RWPE2 (cell line): ENCODE measurements at places on chromosomes 1 and 21.
A peak's percentile ranks its signal among the peaks of the same experiment; 100 is the strongest.

- peak overlapping the region; percentile 50 for H3K4me3 ChIP-seq
- peak; percentile 83 for DNase-seq
- H3K4me1 ChIP-seq = peaks cover 4% of the 10 kb centered on the region
- peaks cover 26% of the 10 kb centered on the region for H3K36me3 ChIP-seq
These were observed 231.9 kb downstream of the SDCCAG8 start for GRCh38 chr1:243487649-243488227.

DNA sequence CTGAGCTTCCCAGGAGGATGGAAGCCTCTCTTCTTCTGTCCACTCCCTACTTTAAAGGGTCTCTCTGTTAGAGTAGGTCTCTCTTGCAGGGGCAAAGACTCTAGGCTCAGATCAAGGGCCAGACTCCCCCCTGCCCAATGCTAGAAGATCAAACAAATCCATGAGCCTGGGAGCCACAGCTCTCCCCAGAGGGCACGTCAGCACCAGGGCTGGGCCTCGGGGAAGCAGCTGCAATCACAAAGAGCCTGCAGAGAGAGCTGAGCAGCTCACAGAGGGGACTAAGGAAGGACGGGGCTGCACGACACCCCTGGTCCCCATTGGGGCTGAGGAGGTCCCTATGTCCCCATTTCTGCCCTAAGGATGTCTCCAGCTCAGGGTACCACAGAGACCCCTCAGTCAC, 3.9 kb downstream of the CNTN2 start:
- H3K27me3 ChIP-seq = peaks cover 33% of the 10 kb centered on the region
- DNase-seq = no peak
- H3K36me3 ChIP-seq = no peaks in the 10 kb centered on the region
- no peaks in the 10 kb centered on the region for H3K4me1 ChIP-seq
- H3K27ac ChIP-seq = no peak overlapping the region

- H3K36me3 ChIP-seq = no peaks in the 10 kb centered on the region
- DNase-seq = no peak
- no peaks in the 10 kb centered on the region for H3K27me3 ChIP-seq
- peak overlapping the region; percentile 100 for H3K27ac ChIP-seq
These were observed 52.2 kb downstream of the MAP3K7CL start for GRCh38 chr21:29182691-29183092.

- no peak for DNase-seq
- no peaks in the 10 kb centered on the region for H3K4me1 ChIP-seq
- H3K27me3 ChIP-seq = no peaks in the 10 kb centered on the region
- H3K4me3 ChIP-seq = no peak overlapping the region
These were observed 130.9 kb downstream of the GLIS1 start for GRCh38 chr1:53608071-53608470.

GRCh38 chr1:192477630-192478029, 97.9 kb upstream of the RGS1 start:
- no peak overlapping the region for H3K4me3 ChIP-seq
- no peak for DNase-seq
- no peaks in the 10 kb centered on the region for H3K36me3 ChIP-seq
- H3K27me3 ChIP-seq = peaks cover 4% of the 10 kb centered on the region

- H3K27me3 ChIP-seq = no peaks in the 10 kb centered on the region
- H3K4me1 ChIP-seq = peaks cover 19% of the 10 kb centered on the region
- peak overlapping the region; percentile 100 for H3K4me3 ChIP-seq
- peak; percentile 51 for DNase-seq
- peaks cover 58% of the 10 kb centered on the region for H3K36me3 ChIP-seq
- peak overlapping the region; percentile 52 for H3K27ac ChIP-seq
These were observed 1.5 kb downstream of the LSS start for GRCh38 chr21:46226920-46227599.

DNA sequence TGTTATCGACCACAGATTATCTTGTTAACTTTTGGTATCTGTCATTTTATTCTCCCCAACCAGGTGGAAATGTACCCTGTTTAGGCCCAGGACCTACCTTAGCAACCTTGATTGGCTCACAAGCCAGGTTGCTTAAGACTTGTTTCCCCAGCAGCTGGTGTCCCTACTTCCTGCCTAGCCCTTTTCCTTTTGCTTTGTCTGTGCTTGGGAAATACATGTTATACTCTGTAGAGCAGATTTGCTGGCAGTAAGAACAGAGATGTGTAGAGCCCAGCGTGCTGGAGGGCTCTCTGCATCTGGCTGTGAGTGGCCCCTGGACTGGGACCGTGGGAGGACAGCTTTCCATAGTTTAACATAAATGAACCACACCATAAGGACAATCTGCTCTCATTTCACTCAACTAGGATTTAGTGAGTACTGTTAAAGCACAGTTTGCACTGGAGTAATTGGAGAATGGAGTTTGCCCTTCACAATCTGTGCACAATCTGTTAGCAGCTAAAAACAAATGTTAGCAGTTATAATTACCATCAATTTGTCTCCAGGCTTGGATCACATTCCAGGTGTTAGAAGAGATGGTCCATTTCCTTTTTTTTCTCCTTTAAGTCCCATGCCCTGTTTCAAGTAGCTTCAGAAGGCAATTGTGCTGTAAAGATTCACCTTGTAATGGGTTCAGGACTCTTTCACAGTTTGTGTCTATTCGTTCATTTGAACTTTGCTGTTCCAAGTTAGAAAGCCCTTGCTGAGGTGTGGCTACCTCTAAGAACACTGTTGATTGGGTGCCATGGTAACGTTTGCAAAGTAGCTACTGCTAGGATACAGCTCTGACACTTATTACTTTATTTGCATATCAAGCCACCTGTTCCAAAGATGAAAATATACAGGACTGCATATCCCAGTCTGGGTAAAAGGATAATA, at the start of gene APOBEC4:
APOBEC4 (minus strand) TSS at position 770 of the 915 bp plus-strand sequence. CDS start 4,535 bp downstream, outside the sequence.
- H3K27ac ChIP-seq = no peak within 1 kb of the TSS
- H3K4me1 ChIP-seq = peaks cover 3% of the 10 kb centered on the region
- H3K4me3 ChIP-seq = no peak within 1 kb of the TSS
- DNase-seq = no peak

DNA sequence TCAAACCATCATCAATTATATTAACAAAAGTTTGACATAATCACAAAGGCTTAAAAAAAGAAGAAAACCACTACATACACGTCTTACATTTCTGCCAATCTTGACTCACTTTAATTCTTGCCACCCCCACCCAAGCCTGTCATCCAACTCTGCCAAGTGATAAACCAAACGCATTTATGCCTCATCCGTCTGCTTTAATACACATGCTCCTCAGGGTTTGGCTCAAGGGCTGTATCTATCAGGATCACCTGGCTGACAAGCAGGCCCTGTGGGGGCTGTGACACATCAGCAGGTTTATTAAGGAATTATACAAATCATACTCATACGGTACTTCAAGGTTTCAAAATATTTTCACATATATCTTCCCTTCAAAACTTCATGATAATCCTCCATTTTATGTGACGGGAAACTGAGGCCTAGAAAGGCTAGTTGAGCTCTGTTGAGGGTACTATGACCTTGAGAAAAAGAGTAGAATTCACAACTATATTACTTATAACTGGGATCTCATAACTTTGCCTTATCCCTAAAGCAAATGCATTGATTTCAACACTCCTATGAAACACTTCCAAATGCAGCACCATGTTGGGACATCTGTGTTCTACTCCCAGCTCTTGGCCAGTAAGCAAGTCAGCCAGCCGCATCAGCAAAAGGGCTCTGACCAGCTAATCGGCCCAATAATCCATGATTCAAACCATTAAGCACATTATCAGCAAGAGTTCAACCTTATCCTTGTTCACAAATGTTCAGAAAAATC, 8.7 kb downstream of the SORT1 start:
- H3K27me3 ChIP-seq = no peaks in the 10 kb centered on the region
- DNase-seq = no peak
- H3K36me3 ChIP-seq = no peaks in the 10 kb centered on the region
- H3K4me3 ChIP-seq = no peak overlapping the region

GRCh38 chr1:231203259-231204057, 37.6 kb upstream of the GNPAT start:
- H3K36me3 ChIP-seq = no peaks in the 10 kb centered on the region
- H3K4me1 ChIP-seq = no peaks in the 10 kb centered on the region
- no peak overlapping the region for H3K4me3 ChIP-seq
- no peak for DNase-seq

GRCh38 chr1:233661376-233662159, 47.7 kb downstream of the KCNK1 start:
- H3K4me3 ChIP-seq = no peak overlapping the region
- H3K27ac ChIP-seq = no peak overlapping the region
- no peaks in the 10 kb centered on the region for H3K27me3 ChIP-seq
- H3K4me1 ChIP-seq = peaks cover 10% of the 10 kb centered on the region

- no peaks in the 10 kb centered on the region for H3K4me1 ChIP-seq
- no peak overlapping the region for H3K4me3 ChIP-seq
These were observed 245.6 kb upstream of the ADAMTS5 start for GRCh38 chr21:27212441-27212840.

- DNase-seq = no peak
- H3K27me3 ChIP-seq = no peaks in the 10 kb centered on the region
- H3K4me1 ChIP-seq = peaks cover 54% of the 10 kb centered on the region
- H3K4me3 ChIP-seq = no peak overlapping the region
- no peaks in the 10 kb centered on the region for H3K36me3 ChIP-seq
These were observed 115.5 kb upstream of the IRF2BP2 start for GRCh38 chr1:234725177-234726132.

DNA sequence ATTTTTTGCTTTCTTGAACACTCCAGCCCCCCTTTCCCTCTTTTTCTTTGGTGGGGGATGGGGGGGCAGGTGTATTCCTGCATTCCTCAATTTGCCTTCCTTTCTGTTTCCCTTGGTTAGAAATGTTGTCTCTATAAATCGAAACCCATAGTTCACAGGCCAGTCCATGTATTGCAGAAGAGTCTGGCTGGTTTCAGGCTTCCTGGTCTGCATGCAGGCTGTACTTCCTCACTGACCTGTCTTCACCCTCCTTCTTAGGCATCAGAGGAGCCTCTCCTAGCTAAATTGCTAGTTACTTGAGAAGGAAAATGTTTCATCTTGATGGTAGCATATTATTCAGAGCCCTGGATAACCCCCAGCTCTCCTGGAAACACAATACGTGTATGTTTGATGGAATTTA, 140.0 kb downstream of the SPATA46 start:
- no peak for DNase-seq
- no peak overlapping the region for H3K27ac ChIP-seq
- no peak overlapping the region for H3K4me3 ChIP-seq
- no peaks in the 10 kb centered on the region for H3K4me1 ChIP-seq
- no peaks in the 10 kb centered on the region for H3K27me3 ChIP-seq

DNA sequence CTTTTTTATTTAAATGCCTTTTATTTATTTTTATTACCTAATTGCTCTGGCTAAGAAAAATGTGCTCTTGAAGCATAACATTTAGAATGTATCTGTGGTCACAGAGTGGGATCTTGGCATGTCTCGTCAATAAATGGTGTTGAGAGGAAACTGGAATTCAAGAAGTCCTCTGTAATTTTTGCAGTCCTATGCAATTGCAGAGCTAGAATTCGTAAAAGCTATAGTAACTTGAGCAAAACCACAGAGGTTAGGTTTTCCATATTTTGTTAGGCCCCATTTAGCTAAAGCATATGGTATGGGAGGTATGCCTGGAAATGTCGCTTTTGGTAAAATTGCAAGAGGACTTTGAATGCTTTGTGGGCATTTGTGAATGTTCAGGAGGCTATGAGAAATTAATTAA, 466.7 kb upstream of the NFIA start:
- H3K4me1 ChIP-seq = peaks cover 5% of the 10 kb centered on the region
- H3K27me3 ChIP-seq = no peaks in the 10 kb centered on the region
- no peak overlapping the region for H3K27ac ChIP-seq

- no peaks in the 10 kb centered on the region for H3K36me3 ChIP-seq
- no peak for DNase-seq
- H3K4me1 ChIP-seq = no peaks in the 10 kb centered on the region
These were observed 584.1 kb downstream of the AJAP1 start for GRCh38 chr1:5238351-5239130.

DNA sequence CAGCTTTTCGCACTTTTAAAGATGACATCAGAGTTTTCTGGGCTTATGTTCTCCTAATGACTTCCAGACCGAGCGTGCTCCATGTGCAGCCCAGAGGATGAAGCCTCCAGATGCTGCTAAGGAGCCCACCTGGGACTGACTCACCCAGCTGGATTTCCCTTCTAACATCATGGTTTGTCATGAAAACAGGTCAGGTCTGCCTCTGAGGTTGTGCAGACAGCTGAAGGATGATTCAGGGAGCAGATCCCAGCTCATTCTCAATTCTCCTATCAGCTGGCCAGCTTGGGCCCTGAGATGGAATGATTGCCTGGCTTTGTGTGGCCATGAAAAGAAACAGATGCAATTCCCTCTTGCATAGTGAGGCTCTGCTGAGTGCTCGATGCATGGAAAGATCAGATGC, 123.9 kb upstream of the DUSP10 start:
- DNase-seq = no peak
- no peak overlapping the region for H3K27ac ChIP-seq
- H3K27me3 ChIP-seq = no peaks in the 10 kb centered on the region

DNA sequence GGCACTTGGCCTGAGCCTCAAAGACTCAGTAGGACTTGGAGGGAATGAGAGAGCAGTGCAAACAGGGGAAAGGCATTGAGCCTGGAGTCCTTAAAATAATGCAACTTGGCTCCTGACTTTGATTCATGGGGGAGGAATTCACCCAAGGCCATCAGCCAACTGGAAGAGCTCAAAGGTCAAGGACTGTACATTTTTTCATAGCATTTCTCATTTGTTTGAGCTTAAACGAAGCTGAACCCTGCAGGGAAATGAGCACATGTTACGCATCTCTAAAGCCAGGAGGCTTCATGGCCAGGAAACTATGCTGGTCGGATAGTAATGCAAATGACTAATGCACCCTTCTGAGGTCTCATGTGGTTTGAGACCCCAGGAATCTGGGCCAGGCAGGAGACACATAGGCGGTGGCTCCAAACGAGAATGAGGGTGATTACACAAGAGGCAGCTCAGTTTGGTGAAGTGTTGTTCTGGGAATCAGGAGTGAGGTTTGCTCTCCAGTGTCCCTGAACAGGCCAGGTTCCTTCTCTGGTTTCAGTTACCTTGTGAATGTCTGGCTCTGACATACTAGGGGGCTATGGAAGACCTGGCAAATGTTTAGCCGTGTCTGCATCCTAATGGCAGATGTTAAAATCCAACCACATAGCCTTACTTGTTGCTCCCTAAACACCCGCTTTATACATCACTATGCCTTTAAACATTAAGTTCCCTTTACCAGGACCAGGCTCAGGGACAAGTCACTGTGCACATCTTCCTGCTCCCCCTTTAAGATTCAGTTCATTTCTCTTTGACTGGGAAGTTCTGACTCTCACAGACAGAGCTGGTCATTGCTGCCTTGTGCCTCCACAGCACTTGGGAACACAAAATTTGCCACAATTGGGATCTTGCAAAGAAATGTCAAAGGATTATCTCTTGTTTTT, 503.9 kb upstream of the USP24 start:
- H3K4me3 ChIP-seq = no peak overlapping the region
- H3K27ac ChIP-seq = peak overlapping the region; percentile 95
- DNase-seq = peak; percentile 88
- H3K4me1 ChIP-seq = peaks cover 20% of the 10 kb centered on the region

- H3K27me3 ChIP-seq = no peaks in the 10 kb centered on the region
- peaks cover 16% of the 10 kb centered on the region for H3K36me3 ChIP-seq
These were observed 11.9 kb downstream of the NIPAL3 start for GRCh38 chr1:24427545-24427862.
